Fibroblast of skin of right biceps (primary cell): ENCODE measurements at places on chromosomes 4 and X.

GRCh38 chr4:109908731-109909130 is 4.0 kb upstream of the EGF start:
- DNase-seq: no peak

DNA sequence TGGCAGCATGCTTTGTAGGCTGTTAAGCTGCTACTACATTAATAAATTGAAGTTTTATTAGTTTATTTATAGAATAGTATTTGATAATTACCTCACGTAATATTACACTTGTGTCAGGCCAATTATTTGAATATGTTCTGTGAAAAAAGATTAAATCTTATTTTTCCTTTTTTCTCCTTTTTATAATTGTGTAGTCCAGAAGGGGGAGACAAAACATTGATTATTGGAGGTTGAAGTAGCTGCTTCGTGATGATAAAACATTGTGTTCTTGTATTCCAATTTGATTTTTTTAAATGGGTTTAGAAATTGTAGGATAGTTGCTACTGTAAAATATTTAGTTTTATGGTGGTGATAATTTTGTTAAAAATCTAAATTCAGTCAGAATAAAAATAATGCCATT is 85.7 kb downstream of the DIAPH2 start:
- DNase-seq: peak; percentile 7

GRCh38 chr4:105619188-105619931 is 66.9 kb downstream of the ARHGEF38 start:
- no peak for DNase-seq

GRCh38 chr4:177163532-177163931 is 146.1 kb upstream of the NEIL3 start:
- DNase-seq: peak; percentile 67

DNA sequence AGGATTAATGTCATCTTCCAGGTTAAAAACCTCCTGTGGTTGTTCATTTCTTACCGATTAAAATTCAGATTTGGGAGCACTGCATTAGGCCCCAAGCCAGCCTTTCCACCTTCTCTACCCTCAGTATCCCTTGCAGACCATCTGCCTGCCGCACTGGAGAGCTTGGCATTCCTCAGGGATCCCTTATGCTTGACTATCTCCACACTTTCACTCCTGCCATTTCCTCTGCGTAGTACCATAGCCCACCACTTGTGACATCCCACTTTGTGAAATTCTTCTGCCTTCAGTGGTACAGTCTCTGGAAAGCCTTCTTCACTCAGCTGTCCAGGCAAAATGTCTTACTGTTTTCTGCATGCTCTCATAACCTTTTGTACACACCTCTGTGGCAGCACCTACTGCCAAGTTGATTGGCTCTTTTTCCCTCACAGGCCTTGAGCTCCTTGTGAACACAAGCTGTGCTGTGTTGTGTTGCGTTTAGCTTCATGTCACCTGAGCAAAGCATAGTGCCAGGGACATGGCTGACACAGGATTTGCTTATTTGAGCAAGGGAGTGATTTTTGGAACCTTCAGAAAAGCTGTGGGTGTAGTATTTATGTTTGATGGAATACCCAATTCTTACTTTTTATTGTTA is 156.4 kb downstream of the ARX start:
- no peak for DNase-seq

DNA sequence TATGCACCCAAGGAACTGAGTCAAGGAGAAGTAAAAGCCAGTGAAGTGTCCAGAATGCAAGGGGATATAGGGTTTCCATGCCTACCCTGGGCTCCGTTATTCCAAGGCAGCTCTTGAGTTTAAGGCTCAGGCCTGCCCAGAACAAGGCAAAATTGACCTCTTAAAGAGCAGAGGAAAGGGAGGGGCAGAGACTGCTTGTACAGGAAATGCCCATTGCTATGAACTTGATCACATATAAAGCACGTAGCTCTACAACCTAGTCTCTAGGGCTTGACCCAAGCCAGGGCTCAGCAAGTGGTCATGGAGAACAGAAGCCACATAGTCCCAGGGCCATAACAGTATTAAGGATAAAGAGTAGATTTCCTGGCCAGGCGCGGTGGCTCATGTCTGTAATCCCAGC is 58.2 kb upstream of the MSN start:
- no peak for DNase-seq

- DNase-seq: no peak
Measured at GRCh38 chr4:52566136-52567031, 92.7 kb downstream of the USP46 start.

GRCh38 chr4:107153956-107154355 is 117.8 kb upstream of the DKK2 start:
- no peak for DNase-seq

DNA sequence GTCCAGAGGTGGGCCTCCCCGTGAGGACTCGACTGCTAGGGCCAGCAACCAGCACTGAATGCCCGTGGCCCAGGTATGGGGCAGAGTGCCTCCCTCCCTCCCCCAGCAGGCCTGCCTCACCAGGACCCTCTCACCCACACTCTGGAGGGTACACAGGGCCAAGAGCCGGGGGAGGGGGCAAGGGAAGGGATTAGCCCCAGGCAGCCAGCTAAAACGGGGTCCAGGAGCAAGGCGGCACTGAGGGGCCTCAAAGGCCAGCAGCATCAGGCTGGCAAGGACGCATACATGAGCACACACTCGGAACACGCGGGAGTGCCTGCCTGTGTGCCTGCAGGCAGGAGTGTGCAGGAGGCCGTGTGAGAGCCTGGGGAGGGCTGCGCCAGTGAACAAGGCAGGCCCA is 18.3 kb upstream of the DUSP9 start:
- DNase-seq: no peak

DNA sequence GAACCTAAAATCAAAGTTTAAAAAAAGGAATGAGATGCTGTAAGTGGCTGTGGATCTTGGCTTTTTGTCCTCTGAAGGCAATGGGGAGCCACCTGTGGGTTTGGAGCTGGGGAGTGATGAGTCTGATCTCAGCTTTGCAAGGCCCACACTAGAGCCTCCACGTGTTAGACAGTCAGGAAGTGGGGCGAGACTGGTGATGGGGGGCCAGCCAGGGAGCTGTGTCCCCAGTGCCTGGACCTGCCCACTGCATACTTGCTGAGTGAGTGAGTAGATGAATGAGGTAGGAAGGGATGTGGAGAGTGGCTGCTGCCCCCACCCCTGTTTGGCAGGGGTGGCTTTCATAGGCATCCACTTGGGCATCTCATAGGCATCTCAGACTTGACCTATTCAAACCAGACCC is 84.0 kb downstream of the NHSL2 start:
- peak; percentile 42 for DNase-seq

- no peak for DNase-seq
Measured at GRCh38 chr4:140331245-140331644, 42.2 kb upstream of the SCOC start.

DNA sequence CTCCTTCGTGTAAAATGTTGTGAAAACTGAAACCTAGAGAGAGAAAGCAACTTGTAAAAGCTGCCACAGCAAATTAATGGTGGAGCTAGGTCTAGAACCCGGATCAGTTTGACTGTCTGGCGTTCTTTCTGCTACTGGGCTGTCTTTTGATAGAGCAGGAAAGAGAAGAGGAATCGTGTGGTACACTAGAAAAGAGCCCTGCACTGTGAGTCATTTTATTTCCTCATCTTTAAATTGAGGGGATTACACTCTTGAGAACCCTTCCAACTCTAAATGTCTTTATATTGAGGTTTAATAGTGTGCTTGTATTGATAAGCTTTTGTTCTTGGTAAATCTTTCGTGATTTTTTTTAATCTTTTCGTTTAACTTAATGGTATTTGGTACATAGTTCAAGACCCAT is 4.3 kb downstream of the WDR44 start:
- peak; percentile 19 for DNase-seq

DNA sequence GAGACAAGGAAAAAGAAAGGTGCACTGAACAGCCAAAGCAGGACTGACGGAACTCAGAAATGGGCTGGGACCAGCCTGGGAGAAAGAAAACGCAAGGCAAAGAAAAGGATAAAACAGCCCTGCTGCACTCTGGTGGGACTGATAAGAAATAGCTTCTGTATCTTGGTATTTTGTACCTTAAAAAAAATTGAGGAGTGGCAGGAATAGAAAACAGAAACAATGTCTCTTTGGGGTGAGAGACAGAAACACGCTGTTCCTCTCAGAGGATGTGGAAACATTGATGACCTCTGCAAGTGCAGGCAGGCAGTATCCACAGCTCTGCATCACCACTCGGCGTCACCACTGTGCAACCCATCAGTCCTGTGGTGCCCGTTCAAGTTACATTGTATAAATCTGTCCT is 152.5 kb upstream of the SPRY1 start:
- no peak for DNase-seq

DNA sequence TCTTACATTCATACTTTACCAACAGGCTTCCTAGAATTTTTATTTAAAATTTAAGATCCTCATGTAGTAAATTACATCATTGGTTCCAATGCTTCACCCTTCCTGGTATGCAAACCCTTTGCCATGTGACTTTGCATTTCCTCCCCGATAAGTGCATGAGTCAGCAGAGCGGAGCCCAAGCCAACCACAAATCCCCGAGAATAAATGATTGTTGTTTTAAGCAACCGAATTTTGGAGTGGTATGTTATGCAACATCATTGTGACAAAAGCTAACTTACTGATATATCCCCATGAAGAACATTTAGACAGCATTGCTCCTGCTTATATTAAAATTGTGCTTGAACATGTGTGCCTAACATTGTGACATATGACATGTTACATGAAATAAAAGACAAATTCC is 199.4 kb upstream of the DDX53 start:
- DNase-seq: peak; percentile 88
